ENCODE measurements at places on chromosomes 3 and 15.

DNA sequence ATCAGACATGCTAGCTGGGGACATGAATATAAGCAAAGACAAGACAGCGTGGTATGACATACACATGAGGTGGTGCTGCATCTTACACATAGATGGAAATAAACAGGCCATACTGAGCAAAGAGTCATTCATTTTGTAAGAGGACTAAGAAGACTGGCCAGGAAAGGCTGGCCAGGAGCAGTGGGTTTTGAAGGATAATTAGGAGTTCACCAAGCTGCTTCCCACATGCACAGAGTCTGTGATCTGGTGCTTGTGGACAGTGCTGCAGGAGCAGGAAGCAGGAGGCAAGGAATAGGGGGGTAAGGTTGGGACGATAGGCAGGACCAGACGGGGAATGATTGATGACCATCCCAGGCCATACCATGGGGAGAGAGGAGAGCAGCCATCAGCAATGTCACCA, 41.5 kb downstream of the ST8SIA2 start:
- DNase-seq: no peak

GRCh38 chr3:53288214-53288613, 32.4 kb upstream of the TKT start:
- DNase-seq: no peak

DNA sequence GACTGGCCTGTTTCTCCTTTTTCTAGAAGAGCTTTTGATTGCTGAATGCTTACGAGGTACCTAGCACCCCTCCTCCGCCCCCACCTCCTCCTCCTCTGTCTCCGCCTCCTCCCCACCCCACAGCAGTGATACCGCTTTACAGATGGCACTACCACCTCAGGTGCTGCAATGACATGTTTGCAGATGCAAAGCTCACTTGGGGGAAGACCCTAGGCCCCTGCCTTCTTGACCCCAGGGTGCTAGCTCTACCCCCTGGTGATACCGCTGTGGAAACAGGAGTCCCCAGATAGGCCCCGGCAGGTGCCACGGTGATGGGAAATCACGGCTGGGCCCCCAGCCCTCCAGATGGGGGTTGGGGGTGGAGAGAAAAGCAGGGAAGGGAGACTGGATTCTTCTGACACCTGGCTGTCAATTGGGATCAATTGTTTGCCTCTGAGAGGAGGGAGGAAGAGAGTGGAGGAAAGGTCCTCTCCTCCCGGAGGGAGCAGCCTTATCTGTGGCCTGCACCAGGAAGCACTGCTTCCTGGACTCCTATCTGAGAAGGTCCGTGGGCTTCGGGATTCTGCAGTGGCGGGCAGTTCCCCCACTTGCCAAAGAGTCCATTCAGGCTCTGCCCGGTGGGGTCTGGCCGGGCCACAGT, 37.6 kb downstream of the DNASE1L3 start:
- DNase-seq: no peak

DNA sequence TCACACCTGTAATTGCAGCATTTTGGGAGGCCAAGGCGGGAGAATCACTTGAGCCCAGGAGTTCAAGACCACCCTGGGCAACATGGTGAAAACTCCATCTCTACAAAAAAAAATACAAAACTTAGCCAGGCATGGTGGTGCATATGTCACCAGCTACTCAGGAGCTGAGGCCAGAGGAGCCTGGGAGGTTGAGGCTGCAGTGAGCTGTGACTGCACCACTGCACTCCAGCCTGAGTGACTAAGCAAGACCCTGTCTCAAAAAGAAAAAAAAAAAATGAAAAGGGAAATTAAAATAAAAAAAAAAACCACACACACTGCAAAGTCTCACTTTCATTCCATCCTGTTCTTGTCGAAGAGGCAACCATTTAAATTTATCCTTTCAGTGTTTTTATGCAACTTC, 100.8 kb upstream of the PIAS1 start:
- no peak for DNase-seq

Measured in fibroblast of the conjunctiva (primary cell).